ENCODE measurements at places on chromosomes 5 and 9. TPM values are rescaled to one million over a fixed set of nuclear protein-coding genes. Genes with fewer than 3 reads are reported as not detected.

- H3K4me3 ChIP-seq: no peak overlapping the region
- DNase-seq: no peak
- no peaks in the 10 kb centered on the region for H3K27me3 ChIP-seq
- H3K4me1 ChIP-seq: peaks cover 7% of the 10 kb centered on the region
- no peaks in the 10 kb centered on the region for H3K36me3 ChIP-seq
- no peak overlapping the region for H3K27ac ChIP-seq
Measured at GRCh38 chr9:77987880-77988525, 43.6 kb downstream of the GNAQ start.

DNA sequence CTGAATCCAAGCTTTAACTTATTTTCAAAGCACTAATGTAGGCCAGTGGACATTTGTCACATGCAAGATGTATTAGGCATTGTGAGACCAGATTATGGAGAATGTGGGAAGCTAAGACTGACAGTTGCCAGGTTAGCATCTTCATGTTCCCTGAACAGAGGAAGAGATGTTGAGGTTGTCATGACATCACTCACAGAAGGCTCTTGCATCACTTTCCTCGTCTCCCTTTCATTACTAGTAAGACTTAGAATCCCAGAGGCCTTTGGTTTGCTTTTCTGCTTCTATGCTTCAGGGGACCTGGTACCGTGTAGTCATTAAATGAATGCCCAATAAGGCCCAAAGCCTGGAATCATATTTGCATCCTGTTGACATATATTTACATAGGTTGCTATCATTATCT is 76.4 kb upstream of the RPS23 start:
- no peaks in the 10 kb centered on the region for H3K36me3 ChIP-seq
- no peak overlapping the region for H3K4me3 ChIP-seq
- no peaks in the 10 kb centered on the region for H3K4me1 ChIP-seq
- H3K27me3 ChIP-seq: no peaks in the 10 kb centered on the region
- DNase-seq: no peak

DNA sequence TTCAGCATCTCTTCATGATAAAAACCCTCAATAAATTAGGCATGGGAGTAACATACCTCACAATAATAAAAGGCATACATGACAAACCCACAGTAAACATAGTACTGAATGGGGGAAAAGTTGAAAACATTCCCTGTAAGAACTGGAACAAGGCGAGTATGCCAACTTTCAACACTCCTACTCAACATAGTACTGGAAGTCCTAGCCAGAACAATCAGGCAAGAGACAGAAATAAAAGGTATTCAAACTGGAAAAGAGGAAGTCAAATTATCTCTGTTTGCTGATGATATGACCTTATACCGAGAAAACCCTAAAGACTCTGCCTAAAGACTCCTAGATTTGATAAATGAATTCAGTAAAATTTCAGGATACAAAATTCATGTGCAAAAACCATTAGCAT is 167.6 kb downstream of the TMEM38B start:
- no peak overlapping the region for H3K4me3 ChIP-seq
- no peaks in the 10 kb centered on the region for H3K36me3 ChIP-seq
- no peaks in the 10 kb centered on the region for H3K4me1 ChIP-seq
- H3K27me3 ChIP-seq: no peaks in the 10 kb centered on the region
- no peak overlapping the region for H3K27ac ChIP-seq

DNA sequence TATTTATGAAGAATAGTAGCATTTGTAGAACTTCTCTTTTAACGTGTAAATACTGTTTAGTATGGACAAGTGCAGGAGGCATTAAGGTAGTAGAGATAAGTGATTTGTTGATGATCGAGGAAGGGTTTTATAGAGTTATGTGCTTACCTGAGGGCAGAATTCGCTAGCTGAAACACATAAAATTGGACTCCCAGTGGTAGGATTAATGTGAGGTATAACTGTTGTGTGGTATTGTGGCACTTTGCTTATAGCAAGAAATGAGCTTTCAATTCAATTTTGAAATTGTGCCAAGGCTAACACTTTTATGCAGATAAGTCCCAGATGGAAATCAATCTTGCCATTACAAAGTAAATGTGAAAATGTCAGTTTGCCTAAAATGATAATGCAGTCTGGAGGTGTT is 1.2 kb downstream of the AP3S1 start:
- peak overlapping the region; percentile 87 for H3K4me3 ChIP-seq
- H3K27ac ChIP-seq: peak overlapping the region; percentile 96
- no peaks in the 10 kb centered on the region for H3K36me3 ChIP-seq
- no peaks in the 10 kb centered on the region for H3K27me3 ChIP-seq
- DNase-seq: no peak

GRCh38 chr5:80706835-80707447 is 52.2 kb upstream of the DHFR start:
- peak overlapping the region; percentile 48 for H3K27ac ChIP-seq
- no peaks in the 10 kb centered on the region for H3K36me3 ChIP-seq
- no peak for DNase-seq
- no peak overlapping the region for H3K4me3 ChIP-seq

- H3K4me1 ChIP-seq: no peaks in the 10 kb centered on the region
- no peaks in the 10 kb centered on the region for H3K36me3 ChIP-seq
- H3K27me3 ChIP-seq: no peaks in the 10 kb centered on the region
- H3K27ac ChIP-seq: no peak overlapping the region
- H3K4me3 ChIP-seq: no peak overlapping the region
Measured at GRCh38 chr5:179974246-179974945, 66.7 kb upstream of the TBC1D9B start.

DNA sequence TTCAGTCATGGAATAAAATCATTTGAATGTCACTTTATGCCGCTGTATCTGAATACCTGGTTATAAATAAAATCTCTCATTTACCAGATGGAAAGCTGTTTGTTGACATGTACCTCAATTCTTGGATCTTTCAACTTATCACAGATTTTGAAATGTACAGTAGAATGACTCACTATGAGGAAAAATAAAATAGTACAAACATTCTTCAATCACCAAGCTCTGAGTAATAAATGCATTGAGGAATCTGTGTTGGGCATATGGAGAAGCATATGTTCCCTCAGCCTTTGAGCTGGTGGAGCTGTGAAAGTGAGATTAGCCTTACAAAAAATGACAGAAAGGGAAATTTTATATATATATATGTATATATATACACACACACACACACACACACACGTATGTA is 175.4 kb downstream of the KIAA0825 start:
- no peaks in the 10 kb centered on the region for H3K4me1 ChIP-seq
- H3K4me3 ChIP-seq: no peak overlapping the region
- DNase-seq: no peak
- H3K36me3 ChIP-seq: no peaks in the 10 kb centered on the region
- H3K27me3 ChIP-seq: no peaks in the 10 kb centered on the region

DNA sequence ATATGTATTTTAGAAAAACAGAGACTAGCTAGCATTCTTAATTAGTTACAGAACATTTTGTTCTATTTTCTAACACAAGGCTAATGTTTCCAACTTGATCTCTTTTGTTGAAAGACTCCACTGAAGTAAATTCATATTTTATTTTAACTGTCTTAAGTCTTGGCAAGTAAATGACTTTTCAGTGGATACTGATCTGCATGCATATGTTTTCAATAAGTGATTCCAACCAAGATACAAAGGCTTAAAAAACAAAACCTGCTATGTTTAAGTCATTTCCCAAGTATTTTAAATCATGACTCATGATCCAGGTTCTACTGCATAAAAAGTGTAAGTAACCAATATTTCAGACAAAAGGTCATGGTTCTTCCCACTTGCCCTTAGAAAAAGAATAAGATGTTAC is 5.7 kb downstream of the CDO1 start:
- no peaks in the 10 kb centered on the region for H3K36me3 ChIP-seq
- H3K4me3 ChIP-seq: no peak overlapping the region
- no peak for DNase-seq
- H3K27ac ChIP-seq: no peak overlapping the region

- H3K4me1 ChIP-seq: no peaks in the 10 kb centered on the region
- no peak for DNase-seq
- no peaks in the 10 kb centered on the region for H3K27me3 ChIP-seq
- H3K4me3 ChIP-seq: no peak overlapping the region
- no peak overlapping the region for H3K27ac ChIP-seq
Measured at GRCh38 chr9:91541734-91542133, 118.1 kb upstream of the NFIL3 start.

DNA sequence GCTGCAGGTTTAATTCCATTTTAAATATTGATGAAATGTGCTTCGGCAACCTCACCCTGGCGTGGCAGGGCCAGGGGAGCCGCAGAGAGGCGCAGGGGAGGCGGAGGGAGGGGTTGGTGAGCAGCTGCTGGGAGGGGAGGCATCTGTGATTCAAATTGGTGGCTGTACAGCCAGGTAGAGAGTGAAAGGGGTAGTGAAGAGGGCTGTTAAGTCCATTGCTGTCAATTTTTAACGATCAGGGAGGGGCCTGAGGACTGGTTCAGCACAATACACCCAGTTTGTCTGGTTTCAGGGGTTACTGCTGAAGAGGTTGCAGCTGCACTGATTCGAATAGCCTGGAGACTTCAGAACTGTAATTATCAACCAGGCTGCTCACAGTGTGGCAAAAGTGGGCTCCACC is 31.3 kb downstream of the LHX6 start:
- no peaks in the 10 kb centered on the region for H3K4me1 ChIP-seq
- H3K27me3 ChIP-seq: no peaks in the 10 kb centered on the region
- no peaks in the 10 kb centered on the region for H3K36me3 ChIP-seq
- no peak overlapping the region for H3K27ac ChIP-seq

GRCh38 chr9:108257382-108257781 is 598.4 kb downstream of the ACTL7B start:
- H3K27me3 ChIP-seq: no peaks in the 10 kb centered on the region
- no peaks in the 10 kb centered on the region for H3K36me3 ChIP-seq

DNA sequence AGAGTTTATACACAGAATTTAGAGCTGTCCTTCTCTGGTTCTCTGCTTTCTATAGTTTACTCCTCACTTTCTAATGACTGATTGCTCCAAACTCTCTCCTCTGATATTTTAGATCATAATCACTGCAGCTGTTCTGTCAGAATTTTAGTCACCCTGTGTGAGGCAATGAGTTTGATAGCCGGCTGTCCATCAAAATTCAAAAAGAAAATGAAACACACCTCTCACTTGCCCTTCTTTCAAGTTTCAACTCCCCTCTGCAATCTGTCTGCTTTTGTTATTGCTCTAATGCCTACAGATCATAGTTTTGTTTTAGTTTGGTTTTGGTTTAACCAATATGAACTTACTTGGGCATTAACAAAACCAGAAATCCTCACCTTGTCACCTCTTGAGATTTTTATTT is 23.3 kb upstream of the ABLIM3 start:
- no peaks in the 10 kb centered on the region for H3K27me3 ChIP-seq
- H3K27ac ChIP-seq: no peak overlapping the region
- no peaks in the 10 kb centered on the region for H3K4me1 ChIP-seq
- H3K36me3 ChIP-seq: no peaks in the 10 kb centered on the region
- H3K4me3 ChIP-seq: no peak overlapping the region

GRCh38 chr5:135576075-135576599 is 2.7 kb downstream of the CXCL14 start:
- no peak overlapping the region for H3K27ac ChIP-seq
- no peak for DNase-seq
- no peaks in the 10 kb centered on the region for H3K4me1 ChIP-seq

PTGR1 gene
- 32.2 TPM for total RNA-seq

ELOVL7 gene
- total RNA-seq: 0.16 TPM
